ENCODE measurements at places on chromosomes 5 and 9.
A peak's percentile ranks its signal among the peaks of the same experiment; 100 is the strongest.

GRCh38 chr9:76396597-76396996 is 2.4 kb upstream of the RFK start:
- DNase-seq: no peak

DNA sequence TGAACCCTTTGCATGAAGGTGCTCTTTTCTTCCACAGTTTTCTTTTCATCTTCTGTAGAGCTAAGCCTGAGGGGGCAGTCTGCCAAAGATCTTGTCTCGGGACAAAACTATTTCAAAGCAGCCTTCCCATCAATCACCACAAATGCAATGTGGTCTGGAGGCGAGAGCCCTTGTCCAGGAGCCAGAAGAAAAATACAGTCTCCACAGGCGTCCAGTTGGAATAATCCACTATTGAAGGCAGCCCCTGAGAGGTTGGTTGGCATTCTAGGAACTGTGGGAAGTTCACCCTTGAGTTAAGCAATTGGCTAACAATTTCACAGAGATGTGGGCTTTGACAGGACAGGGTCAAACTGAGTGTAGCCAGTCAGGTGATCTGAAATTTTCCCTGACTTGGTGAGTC is 72.0 kb downstream of the SEMA6A start:
- DNase-seq: no peak

DNA sequence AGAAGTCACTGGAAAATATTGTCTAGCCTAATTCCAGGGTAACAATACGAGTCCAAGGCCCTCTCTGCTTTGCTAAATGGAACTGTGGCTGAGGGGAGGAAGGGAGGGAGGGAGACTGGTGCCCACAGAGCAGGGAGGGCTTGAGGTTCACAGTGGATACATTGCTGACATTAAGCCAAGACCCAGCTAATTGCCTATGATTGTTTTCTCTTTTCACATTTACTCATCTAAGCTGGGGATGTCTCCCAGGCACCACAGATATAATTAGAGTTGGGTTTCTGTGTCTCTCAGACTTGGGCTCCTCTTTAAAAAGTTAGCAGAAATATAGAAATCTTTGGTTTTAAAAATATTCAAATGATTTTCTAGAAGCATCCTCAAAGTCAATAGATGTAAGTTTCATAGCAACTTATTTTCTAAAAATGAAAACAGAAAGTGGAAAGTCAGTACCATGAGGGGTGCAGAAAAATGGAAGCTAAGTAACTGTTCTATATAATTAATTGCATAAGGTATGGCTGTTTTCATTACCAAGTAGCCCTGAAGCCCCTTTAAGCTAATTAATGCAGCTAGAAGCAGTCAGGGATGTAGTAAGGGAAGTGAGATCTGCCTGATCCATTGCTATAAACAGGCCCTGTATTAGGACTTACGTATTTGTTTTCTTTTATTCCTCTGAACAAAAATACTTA is 259.8 kb downstream of the NDUFS4 start:
- DNase-seq: no peak

- DNase-seq: peak; percentile 89
Observed at GRCh38 chr5:75050415-75050814, 1.9 kb downstream of the GCNT4 start.

DNA sequence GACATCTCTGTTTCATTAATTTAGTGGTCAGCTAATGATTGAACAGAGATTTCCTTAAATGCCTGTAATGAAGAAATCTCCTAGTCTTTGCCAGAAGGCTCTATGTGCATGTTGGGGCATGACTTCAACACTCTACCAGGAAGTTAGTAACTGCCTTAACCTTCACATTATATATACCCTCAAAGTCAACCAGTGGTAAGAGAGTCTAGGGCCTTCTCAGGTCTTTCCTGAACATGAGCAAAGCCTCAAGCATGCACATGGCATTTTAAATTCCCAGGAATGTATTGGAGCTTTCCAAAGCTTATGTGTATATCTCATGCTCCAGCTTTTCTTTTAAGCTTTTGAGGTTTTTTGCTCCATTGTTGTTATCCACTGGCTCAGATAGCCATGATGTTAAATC is 388.3 kb downstream of the ARRDC3 start:
- no peak for DNase-seq

DNA sequence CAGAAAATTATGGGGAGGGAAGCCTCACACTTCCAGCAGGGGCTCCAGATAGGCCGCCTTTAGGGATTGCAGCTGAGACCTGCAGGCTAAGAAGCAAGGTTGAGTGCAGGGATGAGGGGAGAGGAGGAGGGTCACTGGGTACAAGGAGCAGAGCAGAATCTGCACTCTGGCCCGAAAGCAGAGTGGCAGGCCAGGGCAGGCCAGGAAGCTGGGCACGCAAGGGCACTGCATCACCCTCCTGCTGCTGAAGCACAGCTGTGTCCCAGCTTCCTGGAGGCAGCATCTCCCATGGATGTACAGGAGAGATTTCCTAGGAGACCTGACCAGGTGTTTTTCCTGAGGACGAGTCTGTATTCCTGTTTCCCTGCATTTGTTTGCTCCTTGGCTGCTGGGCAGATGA is 92.1 kb downstream of the SYK start:
- DNase-seq: no peak

DNA sequence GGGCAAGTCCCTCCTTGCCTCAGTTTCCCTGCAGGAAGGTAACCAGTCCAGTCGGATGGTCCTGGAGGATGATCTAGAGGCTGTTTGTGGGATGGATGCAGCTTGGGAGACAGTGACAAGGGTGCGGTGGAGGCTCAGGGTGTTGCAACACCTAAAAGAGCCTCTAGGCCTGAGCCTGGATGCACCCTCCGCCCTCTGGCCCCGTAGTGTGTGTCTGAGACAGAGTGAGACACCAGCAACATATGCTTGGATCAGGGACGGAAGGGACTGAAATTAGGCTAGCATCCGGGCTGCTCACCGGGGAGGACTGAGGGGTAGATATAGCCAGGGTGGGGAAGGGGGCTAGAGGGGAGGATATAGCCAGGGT is 1.1 kb downstream of the CRAT start:
- DNase-seq: peak; percentile 41

DNA sequence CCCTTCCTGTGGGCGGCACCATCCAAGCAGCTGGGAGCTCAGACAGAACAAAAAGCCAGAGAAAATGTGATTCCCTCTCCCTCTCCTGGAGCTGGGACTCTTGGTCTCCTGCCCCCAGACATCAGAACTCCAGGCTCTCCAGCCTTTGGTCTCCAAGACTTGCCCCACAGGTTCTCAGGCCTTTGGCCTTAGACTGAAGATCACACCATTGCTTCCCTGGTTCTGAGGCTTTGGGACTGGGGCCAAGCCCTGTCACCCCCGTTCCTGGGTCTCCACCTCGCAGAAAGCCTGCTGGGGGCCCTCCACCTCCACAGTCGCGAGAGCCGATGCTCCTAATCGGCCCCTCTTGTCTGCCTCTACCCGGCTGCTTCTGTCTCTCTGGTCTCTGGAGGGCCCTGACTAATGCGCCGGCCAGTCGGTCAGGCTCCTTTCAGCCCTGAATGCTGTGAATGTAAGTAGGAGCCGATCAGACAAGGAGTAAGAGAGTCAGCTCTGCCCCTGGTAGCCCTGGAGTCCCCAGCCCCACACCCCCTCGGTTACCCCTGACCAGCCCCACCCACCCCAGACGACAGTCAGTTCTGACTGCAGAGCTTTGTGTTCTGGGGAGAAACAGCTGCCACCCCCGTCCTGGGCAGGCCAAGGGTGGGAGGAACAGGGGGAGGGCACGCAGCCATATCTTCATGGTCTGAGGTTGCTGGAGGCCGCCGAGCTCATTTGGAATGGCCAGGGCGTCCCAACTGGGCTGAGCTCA is 57.5 kb downstream of the VAV2 start:
- DNase-seq: no peak

- DNase-seq: peak; percentile 38
Observed at GRCh38 chr9:115267790-115268189, 149.8 kb upstream of the TNC start.

GRCh38 chr5:36054647-36055046 is 12.0 kb downstream of the UGT3A2 start:
- no peak for DNase-seq

DNA sequence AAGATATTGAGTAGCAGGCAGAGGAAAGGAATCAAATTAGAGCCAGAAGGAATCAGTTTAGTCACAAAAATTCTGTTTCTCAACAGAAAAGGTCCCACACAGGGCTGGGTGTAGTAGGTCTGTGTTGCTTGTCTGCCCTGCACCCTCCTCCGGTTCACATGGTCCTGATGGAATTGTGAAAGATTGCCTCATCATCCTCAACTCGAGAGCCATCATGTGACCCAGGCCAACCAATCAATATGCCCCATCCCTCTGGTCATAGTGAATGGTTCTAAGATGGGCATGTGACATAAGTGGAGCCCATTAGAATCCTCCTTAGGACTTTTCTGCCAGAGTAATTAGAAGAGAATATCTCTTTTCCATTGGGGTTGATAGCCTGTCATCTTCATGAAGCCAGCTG is 56.7 kb upstream of the RAD23B start:
- peak; percentile 57 for DNase-seq

GRCh38 chr9:95468791-95469190 is 48.0 kb downstream of the PTCH1 start:
- no peak for DNase-seq

DNA sequence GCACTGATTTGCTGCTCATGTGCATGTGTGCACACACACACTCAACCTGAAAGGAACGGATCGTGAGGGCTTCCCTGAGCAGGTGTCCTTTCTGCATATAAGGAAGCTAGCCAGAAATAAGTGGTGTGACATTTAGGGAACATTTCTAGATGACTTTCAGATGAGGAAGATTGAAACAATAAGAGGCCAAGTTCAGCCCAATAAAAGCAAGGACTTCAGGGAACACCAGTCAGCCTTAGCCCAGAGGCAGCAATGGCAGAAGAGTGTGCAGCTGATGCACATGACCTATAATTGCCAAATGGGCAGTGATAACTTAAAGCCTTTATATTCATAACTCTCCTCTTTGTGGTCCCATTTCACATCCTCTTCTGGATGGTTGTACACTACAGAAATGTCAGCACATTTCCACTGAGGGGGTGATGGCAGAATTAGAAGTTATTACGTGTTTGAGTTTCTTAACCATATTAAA is 255.5 kb downstream of the TRIM32 start:
- no peak for DNase-seq

DNA sequence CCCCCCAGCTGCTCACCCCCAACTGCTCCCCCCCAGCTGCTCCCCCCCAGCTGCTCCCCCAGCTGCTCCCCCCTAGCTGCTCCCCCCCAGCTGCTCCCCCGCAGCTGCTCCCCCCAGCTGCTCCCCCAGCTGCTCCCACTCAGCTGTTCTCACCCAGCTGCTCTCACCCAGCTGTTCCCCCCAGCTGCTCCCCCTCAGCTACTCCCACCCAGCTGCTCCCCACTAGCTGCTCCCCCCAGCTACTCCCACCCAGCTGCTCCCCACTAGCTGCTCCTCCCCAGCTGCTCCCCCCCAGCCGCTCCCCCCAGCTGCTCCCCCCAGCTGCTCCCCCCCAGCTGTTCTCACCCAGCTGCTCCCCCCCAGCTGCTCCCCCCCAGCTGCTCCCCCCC is 22.8 kb upstream of the AHRR start:
- DNase-seq: no peak

DNA sequence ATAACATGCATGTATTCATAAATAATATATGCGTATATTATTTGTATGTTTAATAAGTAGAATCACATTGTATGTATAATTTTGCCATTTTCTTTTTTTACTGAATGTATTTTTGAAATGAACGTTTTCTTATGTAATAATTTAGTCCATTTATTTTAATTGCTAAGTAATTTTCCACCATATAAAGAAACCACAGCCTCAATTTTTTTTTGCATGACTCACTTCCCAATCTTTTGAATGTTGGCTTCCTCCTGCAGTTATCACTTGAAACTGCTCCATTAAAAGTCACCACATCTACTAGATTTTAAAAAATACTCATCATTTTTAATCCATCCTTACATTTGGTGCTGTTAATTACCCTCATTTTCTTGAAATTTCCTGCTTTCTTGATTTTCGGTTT is 363.3 kb upstream of the MEF2C start:
- no peak for DNase-seq

GRCh38 chr5:156694598-156694997 is 155.5 kb upstream of the PPP1R2B start:
- no peak for DNase-seq

GRCh38 chr5:180082633-180083420 is 11.3 kb upstream of the RNF130 start:
- DNase-seq: peak; percentile 84

- no peak for DNase-seq
Observed at GRCh38 chr9:86912210-86912609, 35.1 kb downstream of the GAS1 start.

- DNase-seq: no peak
Observed at GRCh38 chr9:71634752-71635151, 133.6 kb downstream of the CEMIP2 start.

DNA sequence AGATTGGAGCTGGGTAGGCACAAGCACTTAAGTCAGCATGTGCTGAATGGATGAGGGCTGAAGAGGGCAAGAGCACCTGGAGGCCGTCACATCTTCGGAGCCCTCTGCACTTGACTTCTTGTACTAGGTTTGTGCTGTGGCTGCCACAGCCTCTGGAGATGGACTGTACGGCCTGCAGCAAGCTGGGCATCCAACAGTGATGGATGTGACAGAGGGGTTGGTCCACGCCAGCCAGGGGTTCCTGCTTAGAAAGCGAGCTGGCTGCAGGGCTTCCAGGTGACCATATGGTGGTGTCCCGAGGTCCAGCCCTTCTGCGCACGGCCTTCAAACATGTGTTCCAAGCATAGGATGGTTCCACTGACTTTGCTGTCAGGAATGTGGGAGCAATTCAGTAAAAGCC is 65.1 kb upstream of the PHYKPL start:
- no peak for DNase-seq

- peak; percentile 31 for DNase-seq
Observed at GRCh38 chr5:100644776-100645175, 109.6 kb downstream of the FAM174A start.

DNA sequence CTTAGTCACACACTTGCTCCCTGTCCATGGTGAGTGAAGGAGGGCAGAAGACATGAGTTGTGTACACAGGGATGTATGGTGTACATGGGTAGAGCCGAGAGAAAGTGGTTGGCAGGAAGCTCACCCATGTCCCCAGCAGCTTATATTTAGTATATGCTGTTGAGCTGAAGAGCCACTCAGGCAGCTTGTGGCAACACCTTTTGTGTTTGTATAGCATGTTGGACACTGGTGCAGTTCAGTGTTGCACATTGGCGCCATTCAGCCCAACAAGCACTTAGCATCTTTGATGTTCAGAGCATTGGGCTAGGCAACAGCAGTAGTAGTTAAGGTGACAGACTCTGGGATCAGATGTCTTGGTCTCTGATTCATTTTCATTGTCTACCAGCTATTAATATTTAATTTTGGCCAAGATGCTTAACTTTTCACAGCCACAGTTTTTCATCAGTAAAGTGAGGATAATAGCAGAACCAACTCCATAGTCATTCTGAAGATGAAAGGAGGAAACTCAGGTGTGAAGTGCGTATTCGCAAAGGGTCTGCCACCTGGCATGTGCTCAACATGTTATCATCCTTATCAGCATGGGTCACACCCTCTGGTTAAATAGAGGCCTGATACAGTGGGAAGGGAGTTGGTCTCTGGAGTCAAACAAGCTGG is 184.8 kb downstream of the NR3C1 start:
- DNase-seq: peak; percentile 88

- DNase-seq: no peak
Observed at GRCh38 chr9:96141666-96142065, 160.3 kb downstream of the HSD17B3 start.
